ENCODE measurements at places on chromosomes 4 and X. TPM values are rescaled to one million over a fixed set of nuclear protein-coding genes. Genes with fewer than 3 reads are reported as not detected.

DNA sequence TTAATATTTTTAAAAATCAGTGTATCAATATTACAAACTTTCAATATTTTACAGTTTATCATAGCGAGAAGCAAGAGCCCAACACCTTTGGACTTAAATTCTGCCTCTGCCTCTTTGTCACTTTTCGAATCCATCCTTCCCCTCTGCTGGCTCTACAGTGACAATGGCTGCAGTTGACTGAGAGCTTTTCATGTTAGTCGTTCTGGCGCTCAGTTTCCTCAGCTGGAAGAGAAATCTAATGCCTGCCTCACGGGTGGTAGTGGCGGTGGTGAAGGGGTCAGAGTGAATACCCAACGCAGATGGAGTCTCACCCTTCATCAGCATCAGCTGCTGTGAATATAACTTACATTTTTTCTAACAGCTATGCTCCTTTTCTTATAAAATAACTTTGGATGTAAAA is 144.8 kb downstream of the NWD2 start:
- no peak for DNase-seq

- no peak for DNase-seq
Measured at GRCh38 chr4:3706111-3706511, 60.1 kb upstream of the ADRA2C start.

DNA sequence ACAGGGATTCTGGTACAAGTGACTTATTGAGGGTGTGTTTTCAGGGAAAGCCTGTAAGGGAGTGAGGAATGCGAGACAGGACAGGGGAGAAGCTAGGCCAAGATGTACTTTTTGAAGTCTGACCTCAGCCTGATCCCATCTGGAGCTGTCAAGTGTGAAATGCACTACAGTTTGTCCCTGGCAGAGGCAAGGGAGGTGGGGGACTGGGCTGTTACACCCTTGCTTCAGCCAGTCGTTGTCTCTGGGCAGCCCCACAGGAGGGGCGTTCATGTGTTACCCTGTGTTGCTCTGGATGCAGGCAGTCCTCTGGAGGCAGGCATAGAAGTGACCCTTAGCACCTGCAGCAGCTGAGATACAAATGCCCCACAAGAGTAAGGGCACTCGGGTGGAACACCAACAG is 25.8 kb downstream of the PPEF1 start:
- DNase-seq, result no peak

H2BW2 gene
- not detected for total RNA-seq

AMOT gene
- 2.4 TPM for total RNA-seq
